ENCODE measurements at places on chromosomes 12 and 14.
A peak's percentile ranks its signal among the peaks of the same experiment; 100 is the strongest.

DNA sequence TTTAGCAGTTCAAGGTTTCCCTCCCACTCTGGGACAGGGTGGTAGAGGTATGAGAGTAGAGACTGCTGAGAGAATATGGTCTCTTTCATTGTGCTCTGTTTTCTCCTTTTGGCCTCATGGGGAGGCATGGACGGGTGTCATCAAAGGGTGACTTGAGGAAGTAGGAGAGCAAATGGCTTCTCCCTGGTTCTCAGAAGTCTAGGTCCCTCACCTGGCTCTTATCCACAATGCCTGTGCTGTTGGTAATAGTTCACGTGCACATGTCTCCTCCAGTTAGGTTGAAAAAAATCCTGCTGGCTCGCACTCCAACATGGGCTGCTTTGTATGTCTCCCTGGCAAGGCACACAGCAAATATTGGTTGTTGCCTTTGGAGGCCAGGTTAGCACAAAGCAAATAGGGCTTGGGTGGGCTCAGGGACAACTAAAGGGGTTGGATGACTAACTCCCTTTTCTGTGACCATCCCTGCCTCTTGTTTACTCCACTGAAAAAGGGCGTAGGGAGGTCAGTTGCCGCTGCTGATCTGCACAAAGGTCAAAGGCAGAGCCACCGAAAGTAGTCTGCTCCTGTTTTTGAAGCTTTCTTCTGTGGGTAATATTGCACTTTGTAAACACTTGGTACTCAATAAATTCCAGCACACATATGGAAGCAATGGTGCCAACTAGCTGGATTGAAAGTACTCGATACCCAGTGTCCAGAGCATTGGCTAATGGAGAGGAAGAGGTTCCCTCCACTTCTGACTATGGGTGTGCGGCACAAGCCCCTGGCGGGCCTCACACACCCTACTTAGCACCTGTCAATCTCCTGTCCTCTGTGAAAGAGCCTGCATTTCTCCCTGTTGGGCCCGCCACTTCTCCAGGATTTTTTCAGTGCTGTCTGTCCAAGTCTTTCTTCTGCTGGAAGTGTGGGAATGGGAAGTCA is 121.8 kb downstream of the SLC38A6 start:
- DNase-seq: no peak

DNA sequence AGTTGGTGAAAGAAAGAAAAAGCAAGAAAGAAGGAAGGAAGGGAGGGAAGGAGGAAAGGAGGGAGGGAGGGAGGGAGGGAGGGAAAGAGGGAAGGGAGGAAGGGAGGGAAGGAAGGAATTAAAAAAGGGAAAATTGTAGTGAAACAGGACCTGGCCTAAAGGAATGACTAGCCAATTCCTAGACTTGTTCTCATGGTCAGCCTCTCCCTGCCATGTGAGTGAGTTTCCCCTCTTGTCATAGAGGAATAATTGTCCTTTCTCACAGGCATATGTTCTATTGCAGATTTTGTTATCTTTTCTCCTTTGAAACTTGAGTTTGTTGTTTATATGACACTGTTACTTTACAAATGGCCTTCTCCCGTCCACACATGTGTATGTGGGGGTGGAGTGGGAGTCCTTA is 81.9 kb downstream of the TMEM260 start:
- no peak for DNase-seq

- no peak for DNase-seq
These were observed 7.8 kb downstream of the PUS7L start for GRCh38 chr12:43750814-43751213.

- no peak for DNase-seq
These were observed 308.3 kb downstream of the DAD1 start for GRCh38 chr14:22280497-22281316.

GRCh38 chr12:68447797-68448260 is 115.7 kb upstream of the MDM1 start:
- no peak for DNase-seq

- DNase-seq: peak; percentile 44
These were observed 14.4 kb downstream of the CLSTN3 start for GRCh38 chr12:7144414-7145120.

- DNase-seq: no peak
These were observed 30.8 kb downstream of the PLEKHG3 start for GRCh38 chr14:64734990-64735389.

GRCh38 chr12:124808272-124808671 is 55.4 kb downstream of the SCARB1 start:
- no peak for DNase-seq

GRCh38 chr14:83006121-83006670 is 1472.5 kb upstream of the SEL1L start:
- no peak for DNase-seq

GRCh38 chr14:79967001-79967400 is 244.3 kb downstream of the DIO2 start:
- DNase-seq: peak; percentile 7

DNA sequence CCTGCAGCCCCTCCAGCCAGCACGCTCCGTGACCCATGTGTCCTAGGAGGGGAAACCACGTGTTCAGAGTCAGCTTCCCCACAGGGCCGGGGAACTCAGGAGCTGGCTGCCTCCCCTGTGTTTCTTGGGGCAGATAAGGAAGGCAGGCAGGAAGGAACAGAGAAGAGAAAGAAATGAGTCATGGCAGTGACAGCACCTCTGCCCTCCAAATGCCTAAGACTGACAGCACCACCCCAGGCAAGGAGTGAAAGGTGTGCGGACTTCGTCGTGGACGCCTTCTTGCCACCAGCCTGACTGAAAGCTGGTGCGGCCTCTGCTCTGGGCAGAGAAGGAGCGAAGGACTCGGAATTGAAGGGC is 167.0 kb upstream of the FKBP4 start:
- DNase-seq: no peak

- DNase-seq: peak; percentile 24
These were observed 58.7 kb downstream of the SUSD6 start for GRCh38 chr14:69670093-69670492.

DNA sequence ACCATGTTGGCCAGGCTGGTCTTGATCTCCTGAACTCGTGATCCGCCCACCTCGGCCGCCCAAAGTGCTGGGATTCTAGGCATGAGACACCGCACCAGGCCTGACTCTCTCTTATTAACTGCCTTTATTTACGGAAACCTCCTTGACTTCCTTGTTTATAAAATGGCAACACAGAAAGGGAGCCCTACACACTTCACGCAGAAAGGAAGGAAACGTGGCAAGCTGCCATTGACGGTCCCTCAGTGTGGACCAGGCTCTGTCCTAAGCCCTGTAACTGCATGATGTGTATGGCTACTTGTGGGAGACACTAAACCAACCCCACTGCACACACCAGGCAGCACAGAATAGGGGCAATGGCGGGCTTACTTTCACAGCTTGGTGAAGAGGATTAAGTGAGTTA is 11.7 kb downstream of the CINP start:
- DNase-seq: no peak

DNA sequence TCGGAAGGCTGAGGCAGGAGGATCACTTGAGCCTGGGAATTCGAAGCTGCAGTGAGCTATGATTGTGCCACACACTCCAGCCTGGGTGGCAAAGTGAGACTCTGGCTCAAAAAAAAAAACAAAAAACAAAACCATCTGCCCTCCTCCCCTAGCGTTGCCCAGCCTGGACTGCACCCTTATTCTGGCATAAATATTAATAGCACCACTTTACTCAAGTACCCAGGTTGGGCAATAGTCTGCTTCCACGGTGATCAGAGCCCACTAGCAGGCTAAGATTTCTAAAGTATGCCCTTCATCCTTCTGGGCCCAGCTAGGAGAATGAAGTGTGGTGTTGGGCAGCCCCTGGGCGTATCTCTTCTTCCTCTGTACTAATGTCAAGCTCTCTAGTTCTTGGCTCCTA is 33.3 kb downstream of the KCTD10 start:
- no peak for DNase-seq

- DNase-seq: no peak
These were observed 222.5 kb upstream of the PRICKLE1 start for GRCh38 chr12:42812086-42812485.

- DNase-seq: peak; percentile 70
These were observed 1037.3 kb upstream of the FLRT2 start for GRCh38 chr14:84492685-84493084.

GRCh38 chr12:46222636-46223035 is 46.2 kb downstream of the SLC38A1 start:
- no peak for DNase-seq

GRCh38 chr12:47741340-47741703 is 16.0 kb upstream of the ENDOU start:
- DNase-seq: peak; percentile 35

- peak; percentile 62 for DNase-seq
These were observed 19.3 kb downstream of the BRF1 start for GRCh38 chr14:105281371-105282097.

- DNase-seq: no peak
These were observed 12.2 kb upstream of the PCED1B start for GRCh38 chr12:47067176-47067575.

DNA sequence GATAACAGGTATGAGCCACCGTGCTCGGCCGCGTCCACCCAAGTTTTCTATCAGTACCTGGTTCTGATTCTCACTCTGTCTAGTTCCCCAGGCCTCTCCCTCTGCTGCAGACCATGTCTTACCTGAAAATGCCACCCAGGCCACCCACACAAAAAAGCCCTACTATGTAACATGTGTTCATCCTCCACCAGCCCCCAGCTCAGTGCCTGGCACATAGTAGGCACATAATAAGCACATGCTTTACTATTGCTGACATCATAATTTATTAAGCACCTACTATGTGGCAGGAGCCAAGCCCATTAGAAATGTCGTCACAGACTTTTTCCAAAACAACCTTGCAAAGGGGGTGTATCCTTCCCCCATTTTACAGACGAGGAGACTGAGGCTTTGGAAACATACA is 37.8 kb downstream of the CMKLR1 start:
- DNase-seq: no peak

DNA sequence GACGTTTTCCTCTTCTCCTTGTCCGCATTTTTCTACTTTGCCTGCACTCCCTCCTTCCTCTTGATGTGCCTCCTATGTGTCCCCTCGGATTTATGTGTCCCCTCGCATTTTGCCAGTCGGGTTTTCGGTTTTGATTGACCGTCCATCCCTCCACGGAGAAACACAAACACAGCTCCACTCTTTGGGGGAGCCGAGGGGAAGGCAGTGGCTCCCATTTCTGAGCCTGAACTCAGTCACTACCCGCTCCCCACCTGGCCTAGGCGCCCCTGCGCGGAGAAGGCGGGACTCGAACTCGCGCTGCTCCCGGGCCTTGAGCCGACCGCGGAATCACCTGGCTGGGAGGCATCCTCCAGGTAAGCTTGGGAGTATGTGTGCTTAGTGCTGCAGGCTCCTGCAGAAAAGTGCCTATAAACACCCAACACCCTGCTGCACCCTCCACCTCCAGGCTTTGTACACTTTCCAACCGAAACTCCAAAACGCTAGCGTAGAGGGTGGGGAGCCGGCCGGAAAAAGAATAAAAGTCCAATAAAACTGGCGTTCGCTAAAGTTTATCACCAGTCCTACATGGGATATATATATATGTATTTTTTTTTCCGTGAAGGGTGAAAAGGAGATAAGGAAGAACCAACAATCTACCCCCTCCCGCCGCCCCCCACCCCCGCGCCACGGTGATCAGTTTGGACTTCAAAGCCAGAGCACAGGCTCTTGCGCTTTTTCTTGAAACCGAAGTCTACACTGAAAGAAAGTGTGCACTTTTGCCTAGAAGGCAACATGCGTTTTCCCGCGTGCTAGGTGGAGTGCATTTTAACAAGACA is 3.3 kb upstream of the CCND2 start:
- DNase-seq: no peak

DNA sequence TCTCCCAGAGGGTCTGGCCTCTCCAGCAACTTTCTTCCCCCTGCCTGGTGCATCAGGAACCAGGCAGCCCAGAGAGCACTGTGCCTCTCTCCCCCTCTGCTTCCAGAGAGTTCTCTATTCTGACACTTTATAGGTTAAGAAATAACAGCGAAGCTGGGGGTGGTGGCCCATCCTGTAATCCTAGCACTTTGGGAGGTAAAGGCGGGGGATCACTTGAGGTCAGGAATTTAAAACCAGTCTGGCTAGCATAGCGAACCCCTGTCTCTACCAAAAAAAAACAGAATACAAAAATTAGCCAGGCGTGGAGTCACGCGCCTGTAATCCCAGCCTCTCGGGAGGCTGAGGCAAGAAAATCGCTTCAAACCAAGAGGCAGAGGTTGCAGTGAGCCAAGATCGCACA is 58.3 kb downstream of the ESRRB start:
- DNase-seq: no peak

GRCh38 chr14:92551044-92551841 is 37.7 kb downstream of the RIN3 start:
- DNase-seq: no peak

GRCh38 chr14:73238941-73239340 is 1.6 kb downstream of the PAPLN start:
- no peak for DNase-seq

- DNase-seq: peak; percentile 6
These were observed 5.2 kb downstream of the KRT84 start for GRCh38 chr12:52380271-52380694.

GRCh38 chr12:91781114-91781513 is 364.5 kb downstream of the BTG1 start:
- DNase-seq: peak; percentile 44

GRCh38 chr12:64918344-64918743 is 93.9 kb downstream of the TBC1D30 start:
- DNase-seq: no peak

DNA sequence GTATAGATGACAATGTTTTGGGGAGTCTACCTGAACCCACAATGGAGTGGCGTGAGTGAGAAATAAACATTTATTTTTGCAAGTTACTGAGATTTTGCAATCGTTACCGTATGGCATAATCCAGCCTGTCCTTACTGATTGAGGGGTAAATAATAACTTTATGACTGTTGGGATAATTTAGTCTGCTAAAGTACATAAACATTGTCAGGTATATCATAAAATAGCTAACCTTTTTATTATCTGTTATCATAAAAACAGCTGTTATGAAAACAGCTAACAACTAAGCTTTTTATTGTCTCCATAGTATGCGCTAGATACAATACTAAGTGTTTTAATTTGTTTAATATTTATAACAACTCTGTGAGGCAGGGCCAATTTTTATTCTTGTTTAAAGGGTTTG is 10.3 kb downstream of the ACSS3 start:
- DNase-seq: no peak

DNA sequence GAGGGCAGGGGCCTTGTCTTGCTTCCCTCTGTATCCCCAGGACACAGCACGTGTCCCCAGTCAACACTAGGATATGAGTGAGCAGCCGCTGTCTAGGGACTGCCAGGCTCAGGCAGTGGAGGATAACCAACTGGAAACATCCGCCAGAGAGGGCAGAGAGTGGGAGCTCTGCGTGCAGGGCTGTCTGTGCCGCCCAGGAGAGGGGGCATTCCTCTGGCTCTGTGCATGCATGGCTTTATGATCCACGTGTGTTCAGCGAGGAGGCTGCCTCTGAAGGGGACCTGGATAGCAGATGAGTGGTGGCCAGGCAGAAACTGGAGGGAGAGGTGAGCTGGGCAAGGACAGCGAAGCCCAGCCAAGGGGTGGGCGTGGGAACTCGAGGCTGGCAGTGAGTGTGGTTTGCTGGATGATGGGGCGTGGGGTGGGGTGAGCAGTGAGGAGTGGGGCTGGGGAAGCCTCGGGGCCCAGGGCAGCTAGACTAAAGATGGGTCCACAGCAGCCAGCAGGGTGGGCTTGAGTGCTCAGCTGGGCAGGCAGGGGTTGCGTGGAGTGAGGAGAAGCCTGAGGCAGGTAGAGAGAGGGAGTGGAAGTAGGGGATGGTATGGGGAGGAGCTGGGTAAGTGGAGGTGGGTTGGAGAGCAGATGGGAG is 72.9 kb downstream of the PRIMA1 start:
- no peak for DNase-seq

- peak; percentile 89 for DNase-seq
These were observed 5.2 kb upstream of the FOS start for GRCh38 chr14:75273272-75274049.
